ENCODE measurements at places on chromosomes 5 and 9. TPM values are rescaled to one million over a fixed set of nuclear protein-coding genes. Genes with fewer than 3 reads are reported as not detected.

DNA sequence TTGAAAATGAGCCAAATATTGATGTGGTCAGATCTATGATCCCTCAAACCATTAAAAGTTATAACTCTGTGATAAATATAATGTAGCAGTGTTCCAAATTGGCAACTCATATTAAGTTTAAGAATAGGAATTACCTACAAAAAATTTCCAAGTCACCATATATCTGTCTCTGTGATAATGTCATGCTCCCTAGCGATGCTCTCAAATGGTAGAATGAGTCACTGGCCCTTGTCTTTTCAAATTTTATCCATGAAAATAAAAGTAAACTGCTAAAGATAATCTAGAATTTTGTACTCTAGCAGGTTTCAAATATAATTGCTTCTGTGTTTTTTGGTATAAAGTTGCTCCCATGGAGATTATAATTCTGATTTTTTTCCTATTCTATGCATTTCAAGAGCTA lies 277.1 kb downstream of the PDE4D start:
- H3K36me3 ChIP-seq, result no peaks in the 10 kb centered on the region
- no peak for DNase-seq
- H3K27me3 ChIP-seq, result no peaks in the 10 kb centered on the region
- no peak overlapping the region for H3K4me3 ChIP-seq

GRCh38 chr5:97172227-97172626 lies 10.8 kb downstream of the RIOK2 start:
- H3K4me3 ChIP-seq, result no peak overlapping the region
- H3K36me3 ChIP-seq, result peaks cover 98% of the 10 kb centered on the region
- no peak overlapping the region for H3K27ac ChIP-seq
- no peak for DNase-seq
- H3K27me3 ChIP-seq, result no peaks in the 10 kb centered on the region
- H3K4me1 ChIP-seq, result no peaks in the 10 kb centered on the region

DNA sequence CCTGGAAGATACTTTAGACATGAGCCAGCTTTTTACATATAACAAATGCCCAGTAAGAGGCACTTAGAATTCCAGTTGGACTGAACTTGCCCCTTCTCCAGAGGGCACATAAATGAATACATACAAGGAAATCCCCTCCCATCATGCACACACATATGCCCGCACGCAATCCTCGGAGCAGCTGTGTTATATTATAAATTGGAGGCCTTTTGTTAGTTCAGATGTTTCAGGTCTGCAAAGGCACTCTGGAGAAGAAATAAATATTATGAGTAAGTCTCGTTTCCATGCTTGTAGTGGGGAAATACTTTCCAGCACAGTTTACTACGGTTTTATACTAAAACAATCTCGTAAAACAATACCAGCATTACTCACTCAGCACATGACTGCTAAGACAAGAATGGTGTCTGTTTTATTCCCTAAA lies 17.6 kb upstream of the MUSK start:
- DNase-seq, result no peak
- peak overlapping the region; percentile 40 for H3K27ac ChIP-seq
- H3K36me3 ChIP-seq, result no peaks in the 10 kb centered on the region
- no peaks in the 10 kb centered on the region for H3K4me1 ChIP-seq
- H3K4me3 ChIP-seq, result no peak overlapping the region

DNA sequence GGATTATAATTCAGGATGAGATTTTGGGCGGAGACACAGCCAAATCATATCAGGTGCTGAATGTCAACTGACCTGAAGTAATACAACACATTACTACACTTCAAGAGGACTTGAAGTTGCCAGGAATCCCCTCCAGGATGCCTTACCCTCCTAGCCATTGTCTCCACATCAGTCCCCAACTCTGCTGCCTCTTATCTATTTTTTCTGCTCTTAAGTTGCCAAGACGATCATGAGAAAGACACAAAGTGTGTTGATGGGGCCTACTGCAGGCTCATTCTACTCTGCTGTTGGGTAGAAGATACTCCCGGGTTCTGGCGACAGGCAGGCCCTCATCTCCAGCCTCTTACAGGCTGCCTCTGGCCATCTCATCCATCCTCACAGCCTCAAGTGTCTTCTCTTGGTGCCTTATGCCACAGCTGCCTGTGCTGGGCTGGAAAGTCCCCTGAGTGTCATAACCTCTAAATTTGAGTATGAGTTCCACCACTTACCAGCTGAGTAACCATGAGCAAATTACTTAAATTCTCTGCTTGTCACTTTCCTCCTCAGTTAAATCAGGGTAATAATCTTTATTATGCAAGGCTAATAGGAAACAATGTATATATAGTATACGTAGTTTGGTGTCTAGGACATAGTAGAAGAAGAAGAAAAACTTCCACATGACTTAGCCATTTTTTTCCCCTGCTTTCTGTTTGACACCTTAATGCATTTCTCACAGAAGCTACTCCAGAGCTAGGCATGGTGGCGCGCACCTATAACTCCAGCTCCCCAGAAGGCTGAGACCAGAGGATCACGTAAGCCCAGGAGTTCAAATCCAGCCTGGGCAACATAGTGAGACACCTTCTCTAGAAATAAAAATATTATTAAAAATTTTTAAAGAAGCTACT lies 73.0 kb upstream of the SNX2 start:
- no peaks in the 10 kb centered on the region for H3K27me3 ChIP-seq
- no peaks in the 10 kb centered on the region for H3K36me3 ChIP-seq
- H3K27ac ChIP-seq, result no peak overlapping the region
- H3K4me3 ChIP-seq, result no peak overlapping the region
- DNase-seq, result no peak

PCA3 gene
- total RNA-seq, result not detected

PCDHGA3 gene
- 12.2 TPM for total RNA-seq

ENTPD8 gene
- not detected for total RNA-seq

GRCh38 chr5:34986965-34987364 lies 57.6 kb downstream of the DNAJC21 start:
- H3K36me3 ChIP-seq, result no peaks in the 10 kb centered on the region
- H3K4me3 ChIP-seq, result no peak overlapping the region
- H3K27me3 ChIP-seq, result peaks cover 40% of the 10 kb centered on the region
- H3K4me1 ChIP-seq, result no peaks in the 10 kb centered on the region
